M059J (cell line): ENCODE measurements at places on chromosomes 5 and 9.

DNA sequence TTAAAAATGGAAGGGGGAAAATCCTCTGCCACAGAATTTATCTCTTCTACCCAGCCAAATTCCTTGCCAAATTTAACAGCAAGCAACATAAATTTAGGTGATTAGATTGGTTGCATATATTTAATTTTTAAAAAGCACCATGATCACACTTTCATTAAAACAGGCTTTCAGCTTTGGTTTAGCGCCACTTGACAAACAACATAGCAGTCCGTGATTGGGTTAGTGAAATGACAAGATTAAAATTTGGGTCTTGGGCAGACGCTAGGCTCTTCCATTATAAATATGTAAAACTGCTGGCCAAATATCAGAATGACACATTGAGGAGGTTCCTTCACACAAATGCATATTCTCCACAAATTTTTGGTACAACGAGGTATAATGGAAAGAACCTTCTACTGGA lies 58.2 kb upstream of the CER1 start:
- DNase-seq: no peak

DNA sequence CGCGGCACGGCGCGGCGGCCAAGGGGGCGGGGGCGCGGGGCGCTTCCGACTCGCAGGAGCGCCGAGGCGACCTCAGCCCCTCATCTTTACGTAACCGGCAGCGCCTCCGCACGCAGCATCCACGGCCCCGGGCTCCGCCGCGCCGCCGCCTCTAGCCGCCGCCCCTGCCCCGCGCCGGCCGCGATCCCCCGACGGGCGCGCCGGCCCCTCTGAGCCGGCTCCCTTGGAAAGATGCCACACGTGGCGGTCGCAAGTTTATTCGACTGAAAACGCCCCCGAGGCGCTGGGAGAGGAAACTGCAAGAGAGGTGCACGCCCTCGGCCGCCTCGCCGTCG lies 1.0 kb downstream of the KLF9 start:
- DNase-seq: no peak

GRCh38 chr5:53426878-53427277 lies 53.6 kb upstream of the FST start:
- DNase-seq: no peak

DNA sequence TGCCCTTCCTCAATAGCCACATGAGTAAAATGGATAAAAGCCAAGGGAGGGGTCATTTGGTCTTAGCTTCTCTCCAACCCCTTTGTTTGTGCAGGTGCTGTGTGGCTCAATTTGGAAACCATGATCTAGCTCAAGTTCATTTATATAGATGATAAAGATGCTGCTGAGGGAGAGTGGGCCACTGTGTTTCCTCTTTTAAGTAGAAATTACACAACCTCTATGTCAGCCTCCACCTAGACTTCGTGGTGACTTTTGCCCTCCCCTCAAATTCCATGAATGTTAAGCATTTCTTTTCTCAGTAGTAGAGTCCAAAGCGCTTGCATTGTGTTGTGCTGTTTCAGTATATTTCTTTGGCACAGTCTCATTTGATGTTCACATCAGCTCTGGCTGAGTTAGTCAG lies 241.4 kb downstream of the ARHGAP26 start:
- DNase-seq: peak; percentile 33

DNA sequence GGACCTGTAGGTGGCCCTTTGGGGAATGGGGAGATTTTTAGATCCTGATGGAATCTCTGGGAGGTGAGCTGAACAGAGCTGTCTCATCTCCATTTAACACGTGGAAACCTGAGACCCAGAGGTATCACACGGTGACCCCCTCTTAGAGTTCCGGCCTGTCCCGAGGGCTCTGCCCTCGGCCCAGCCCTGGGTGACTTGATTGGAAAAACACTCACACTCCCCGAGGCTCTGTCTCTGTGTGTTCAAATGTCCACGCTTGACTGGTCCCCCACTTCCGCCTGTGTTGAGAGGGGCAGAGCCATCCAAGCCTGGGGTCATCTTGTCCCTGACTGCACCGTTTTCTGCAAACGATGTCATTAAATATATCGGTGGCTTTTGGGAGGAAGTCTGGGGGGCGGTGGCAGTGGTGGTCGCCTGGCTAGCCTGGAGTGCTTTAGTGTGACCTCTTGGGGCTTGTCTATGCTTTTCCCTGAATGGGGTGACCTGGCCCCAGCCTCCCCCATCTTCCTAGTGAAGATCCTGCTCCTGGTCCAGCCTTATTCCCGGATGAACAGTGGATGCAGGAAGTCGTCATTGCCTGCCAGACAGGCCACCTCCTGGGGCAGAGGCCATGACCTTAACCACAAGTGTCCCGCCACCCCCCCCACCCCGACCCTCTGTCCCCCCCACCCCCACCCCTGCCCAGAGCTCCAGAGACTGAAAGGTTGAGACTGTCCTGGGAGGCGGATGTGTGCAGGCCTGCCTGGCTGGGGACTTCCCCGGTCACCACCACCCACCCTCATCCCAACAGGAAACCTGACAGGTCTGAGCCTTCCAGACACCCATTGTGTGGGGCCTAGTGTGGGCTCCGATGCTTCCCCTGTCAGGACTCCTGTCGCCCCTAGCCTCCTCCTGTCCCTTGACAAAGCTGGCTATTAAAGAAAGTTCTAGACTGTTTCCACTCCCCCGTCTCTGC lies 5.3 kb upstream of the DAB2IP start:
- no peak for DNase-seq

- no peak for DNase-seq
These were observed 577.7 kb downstream of the EBF1 start for GRCh38 chr5:158521995-158522394.

- DNase-seq: peak; percentile 77
These were observed 277.2 kb upstream of the CDH9 start for GRCh38 chr5:27315363-27316270.

DNA sequence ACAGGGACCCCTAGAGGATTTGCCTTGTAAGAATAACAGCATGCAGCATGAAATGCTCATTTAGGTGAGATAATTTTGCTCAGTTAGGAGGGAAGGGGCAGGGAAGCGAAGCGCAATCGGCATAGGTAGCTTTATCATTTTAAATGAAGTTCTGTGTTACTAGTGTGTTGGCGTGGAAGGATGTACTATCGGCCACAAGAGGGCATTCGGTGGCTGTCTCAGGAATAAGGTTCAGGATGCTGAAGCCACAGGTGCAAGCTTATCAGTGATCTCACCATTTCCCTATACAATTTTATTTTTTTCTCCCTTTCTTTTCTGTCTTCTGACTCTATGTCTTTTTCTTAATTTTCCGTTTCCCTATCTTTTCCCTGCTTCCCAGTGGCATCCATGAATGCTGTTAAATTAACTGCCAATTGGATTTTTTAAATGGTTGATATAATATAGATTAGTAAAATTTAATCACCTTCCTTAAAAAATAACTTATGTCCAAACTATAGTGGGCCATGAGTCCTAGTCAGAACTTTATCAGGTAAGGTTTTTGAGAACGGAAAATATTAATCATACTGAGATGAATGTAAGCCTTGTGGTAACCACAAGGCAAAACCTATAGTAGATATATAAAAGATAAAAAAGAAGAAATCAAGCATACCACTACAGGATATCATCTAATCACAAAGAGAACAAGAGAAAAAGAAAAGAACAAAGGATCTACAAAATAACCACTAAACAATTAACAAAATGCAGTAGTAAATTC lies 1.2 kb upstream of the INSL6 start:
- peak; percentile 62 for DNase-seq

DNA sequence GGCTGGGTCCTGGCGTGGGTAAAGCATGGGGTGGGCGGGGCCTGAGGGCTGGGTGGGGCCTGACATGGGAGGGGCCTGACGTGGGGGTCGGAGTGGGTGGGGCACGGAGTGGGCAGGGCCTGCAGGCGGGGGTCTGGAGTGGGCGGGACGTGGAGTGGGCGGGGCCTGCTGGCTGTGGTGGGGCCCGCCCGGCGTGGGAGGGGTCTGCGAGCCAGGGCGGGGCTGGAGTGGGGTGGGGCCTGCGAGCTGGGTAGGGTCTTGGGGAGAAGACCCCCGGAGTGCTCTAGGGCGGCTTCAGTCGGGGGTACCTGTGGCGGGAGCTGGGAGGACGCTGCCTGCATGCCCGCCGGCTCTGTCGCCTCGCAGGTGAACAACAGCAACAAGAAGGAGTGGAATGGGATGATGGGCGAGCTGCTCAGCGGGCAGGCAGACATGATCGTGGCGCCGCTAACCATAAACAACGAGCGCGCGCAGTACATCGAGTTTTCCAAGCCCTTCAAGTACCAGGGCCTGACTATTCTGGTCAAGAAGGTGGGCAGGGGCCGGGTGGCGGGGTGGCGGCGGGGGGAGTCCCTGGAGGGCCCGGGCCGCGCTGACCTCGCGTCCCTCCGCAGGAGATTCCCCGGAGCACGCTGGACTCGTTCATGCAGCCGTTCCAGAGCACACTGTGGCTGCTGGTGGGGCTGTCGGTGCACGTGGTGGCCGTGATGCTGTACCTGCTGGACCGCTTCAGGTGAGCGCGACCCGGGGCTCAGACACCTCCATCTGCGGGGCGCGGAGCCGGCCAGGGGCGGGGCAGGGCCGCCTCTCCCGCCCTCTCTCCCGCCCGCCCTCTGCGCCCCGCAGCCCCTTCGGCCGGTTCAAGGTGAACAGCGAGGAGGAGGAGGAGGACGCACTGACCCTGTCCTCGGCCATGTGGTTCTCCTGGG lies 8.0 kb downstream of the LRRC26 start:
- no peak for DNase-seq

GRCh38 chr5:14184082-14184481 lies 40.9 kb downstream of the TRIO start:
- no peak for DNase-seq

- DNase-seq: no peak
These were observed 221.4 kb downstream of the NR3C1 start for GRCh38 chr5:143182106-143182505.

GRCh38 chr5:109558364-109558763 lies 131.4 kb upstream of the MAN2A1 start:
- DNase-seq: no peak

DNA sequence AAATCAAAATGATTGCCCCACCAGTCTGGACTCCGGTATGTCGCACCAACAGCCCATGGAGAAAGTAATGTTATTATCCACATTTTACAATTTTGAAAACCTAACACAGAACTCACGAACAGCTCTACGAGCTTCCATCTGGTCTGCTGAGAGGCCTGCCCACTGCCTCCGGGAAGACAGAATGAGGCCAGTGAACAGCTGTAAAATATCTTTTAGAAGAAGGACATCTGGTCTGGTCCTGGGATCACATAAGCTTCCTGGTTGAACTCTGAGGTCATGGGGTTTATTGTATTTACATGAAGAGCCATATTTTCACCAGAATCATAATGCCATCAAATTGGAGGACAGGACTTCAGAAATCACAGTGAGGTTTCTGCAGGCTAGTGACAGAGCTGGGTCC lies 89.0 kb downstream of the FRMD3 start:
- no peak for DNase-seq

- no peak for DNase-seq
These were observed 273.1 kb downstream of the KIAA0825 start for GRCh38 chr5:94345257-94345656.

GRCh38 chr5:27516437-27516836 lies 478.1 kb upstream of the CDH9 start:
- peak; percentile 13 for DNase-seq

- peak; percentile 10 for DNase-seq
These were observed 21.7 kb downstream of the FAT2 start for GRCh38 chr5:151569132-151570046.

DNA sequence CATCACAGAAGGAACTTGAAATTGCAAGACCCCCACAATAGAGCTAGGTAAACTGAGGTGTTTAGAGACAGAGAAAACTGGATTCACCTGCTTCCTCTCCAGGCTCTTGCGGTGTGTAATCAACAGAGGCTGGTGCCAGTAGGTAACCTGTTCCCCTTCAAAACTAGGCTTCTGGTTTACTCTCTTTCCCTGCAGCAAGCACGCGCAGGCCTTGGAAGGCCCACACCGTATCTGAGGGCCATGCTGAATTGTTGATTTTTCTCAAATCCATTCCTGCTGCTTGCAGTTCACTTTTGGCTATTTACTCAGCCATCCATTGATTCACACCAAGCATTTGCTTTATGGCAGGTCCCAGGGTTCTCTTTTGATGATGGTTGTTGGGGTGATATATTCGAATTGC lies 667 bp upstream of the FRRS1L start:
- no peak for DNase-seq

DNA sequence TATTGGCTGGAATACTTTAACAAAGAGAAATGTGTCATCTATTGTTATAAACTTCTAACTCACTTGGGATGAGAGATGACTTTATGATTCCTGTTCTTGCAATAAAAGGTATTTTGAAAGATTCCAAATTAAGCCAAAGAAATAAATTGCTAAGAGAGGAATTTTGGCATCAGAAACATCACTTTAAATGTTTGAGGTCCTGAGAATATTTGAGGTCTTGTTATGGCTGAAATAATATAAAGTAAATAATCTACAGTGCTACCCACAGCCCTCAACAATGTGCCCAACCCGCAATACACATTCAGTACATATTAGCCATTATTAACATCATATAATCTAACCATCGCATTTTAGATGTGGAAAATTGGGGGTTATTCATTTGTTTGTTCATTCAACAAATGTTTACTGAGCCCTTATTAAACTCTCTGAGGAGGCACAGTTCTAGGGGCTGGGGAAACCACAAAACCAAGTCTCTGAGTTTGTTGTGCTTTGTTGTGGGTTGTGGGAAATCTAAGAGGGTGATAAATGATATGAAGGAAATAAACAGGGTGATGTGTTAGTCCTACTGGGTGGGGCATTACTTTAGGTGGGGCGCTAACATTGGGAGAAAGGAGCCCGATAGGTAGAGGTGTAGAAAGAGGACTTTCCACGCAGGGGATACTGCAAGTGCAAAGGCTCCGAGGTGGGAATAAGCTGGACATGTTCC lies 135.2 kb upstream of the CLINT1 start:
- peak; percentile 41 for DNase-seq

DNA sequence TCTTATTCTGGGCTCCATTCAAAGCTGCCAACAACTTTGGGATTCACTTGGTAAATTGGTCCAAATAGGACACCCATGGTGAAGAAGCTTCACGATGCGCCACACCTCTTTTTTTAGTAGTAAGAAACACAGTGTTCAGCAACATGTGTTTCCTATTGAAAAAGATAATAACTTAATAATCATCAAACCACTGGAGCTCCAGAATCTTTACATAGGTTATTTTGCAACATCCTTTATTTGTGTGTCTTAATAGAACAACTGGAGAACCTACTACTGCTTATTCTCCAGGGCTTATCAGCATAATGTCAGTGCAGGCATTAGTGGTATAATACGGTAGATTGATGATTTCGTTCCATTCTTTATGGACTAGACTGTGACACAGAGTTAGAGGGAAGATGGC lies 63.3 kb upstream of the DAPK1 start:
- no peak for DNase-seq

DNA sequence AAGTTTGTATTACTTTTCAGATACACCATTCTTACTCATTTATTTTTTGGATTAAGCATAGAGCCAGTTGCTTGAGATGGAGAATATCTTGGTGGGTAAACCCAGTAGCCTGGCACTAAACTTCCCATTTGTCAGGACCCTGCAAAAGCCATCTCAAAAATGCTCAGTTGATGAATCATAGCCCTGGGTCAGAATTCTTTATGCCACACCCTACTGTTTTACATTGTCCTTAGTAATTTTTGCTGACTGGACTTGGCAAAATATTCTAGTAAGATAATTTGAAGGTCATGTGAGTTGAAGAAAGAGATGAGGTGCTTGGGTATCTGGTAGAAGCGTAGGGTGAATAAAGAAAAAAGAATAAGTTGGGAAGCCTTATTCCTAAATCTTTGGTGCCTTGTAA lies 50.7 kb downstream of the C7 start:
- peak; percentile 36 for DNase-seq
